ENCODE measurements at places on chromosomes 13 and 19.

DNA sequence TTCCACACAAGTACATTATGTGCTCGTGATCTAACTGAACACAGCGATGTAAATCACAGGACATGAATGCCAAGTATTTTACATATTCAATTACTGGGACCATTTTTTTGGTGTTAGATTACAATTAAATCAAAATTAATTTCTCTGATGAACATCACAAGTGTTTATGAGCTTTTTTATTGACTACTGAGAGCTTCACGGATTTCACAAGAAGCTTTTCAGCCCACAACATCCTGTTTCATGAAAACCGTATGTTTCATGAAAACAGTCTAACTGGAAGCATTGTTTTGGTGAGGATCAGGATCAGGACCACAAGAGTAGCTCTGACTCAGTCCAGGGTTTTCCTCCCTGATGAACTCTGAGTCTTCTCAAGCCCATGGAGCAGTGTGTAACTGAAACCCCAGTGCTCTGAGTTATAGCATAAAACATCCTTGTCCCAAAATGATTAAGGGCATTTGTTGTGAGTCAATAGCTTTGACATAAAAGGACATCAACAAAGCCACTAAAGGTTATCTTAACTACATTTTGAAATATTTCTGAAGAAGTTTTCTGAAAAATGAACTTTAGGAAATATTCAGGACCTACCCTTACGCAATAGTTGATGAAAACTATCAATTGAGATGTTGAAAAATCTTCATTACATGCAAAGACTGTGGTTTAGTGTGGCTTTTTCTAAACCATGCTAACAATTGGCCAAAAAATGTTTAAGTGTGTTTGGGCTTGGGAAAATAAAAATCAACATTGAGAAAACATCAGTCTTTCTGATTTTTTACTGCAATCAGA lies 49.3 kb downstream of the UFM1 start:
- H3K27me3 ChIP-seq = peaks cover 2% of the 10 kb centered on the region
- H3K4me3 ChIP-seq = no peak overlapping the region
- H3K4me1 ChIP-seq = peaks cover 3% of the 10 kb centered on the region
- DNase-seq = no peak

DNA sequence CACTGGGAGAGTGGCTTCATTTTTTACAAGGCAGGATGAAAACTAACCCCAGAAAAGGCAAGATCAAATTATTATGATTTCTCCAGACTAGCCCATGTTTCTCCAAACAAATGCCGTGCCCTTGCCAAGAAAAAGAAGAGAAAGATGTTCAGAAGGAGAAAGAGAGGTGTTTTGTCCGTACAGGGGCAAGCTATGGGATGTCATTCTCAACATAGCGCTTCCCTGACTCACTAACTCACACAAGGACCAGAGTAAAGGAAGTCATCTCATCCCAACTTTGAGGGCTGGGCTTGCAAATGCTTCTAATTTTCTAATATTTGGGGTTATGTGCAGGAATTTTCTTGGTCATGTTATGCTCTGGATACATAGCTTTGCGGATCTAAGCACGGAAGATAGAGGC lies 224.2 kb upstream of the MAB21L1 start:
- no peak overlapping the region for H3K4me3 ChIP-seq
- no peak for DNase-seq
- no peak overlapping the region for H3K27ac ChIP-seq
- no peaks in the 10 kb centered on the region for H3K27me3 ChIP-seq
- no peaks in the 10 kb centered on the region for H3K4me1 ChIP-seq

- H3K4me3 ChIP-seq = peak overlapping the region; percentile 67
- peaks cover 1% of the 10 kb centered on the region for H3K27me3 ChIP-seq
- peak; percentile 86 for DNase-seq
- peaks cover 12% of the 10 kb centered on the region for H3K36me3 ChIP-seq
- peaks cover 68% of the 10 kb centered on the region for H3K4me1 ChIP-seq
- H3K27ac ChIP-seq = peak overlapping the region; percentile 86
Measured at GRCh38 chr19:18416778-18417249, 2.4 kb upstream of the SSBP4 start.

DNA sequence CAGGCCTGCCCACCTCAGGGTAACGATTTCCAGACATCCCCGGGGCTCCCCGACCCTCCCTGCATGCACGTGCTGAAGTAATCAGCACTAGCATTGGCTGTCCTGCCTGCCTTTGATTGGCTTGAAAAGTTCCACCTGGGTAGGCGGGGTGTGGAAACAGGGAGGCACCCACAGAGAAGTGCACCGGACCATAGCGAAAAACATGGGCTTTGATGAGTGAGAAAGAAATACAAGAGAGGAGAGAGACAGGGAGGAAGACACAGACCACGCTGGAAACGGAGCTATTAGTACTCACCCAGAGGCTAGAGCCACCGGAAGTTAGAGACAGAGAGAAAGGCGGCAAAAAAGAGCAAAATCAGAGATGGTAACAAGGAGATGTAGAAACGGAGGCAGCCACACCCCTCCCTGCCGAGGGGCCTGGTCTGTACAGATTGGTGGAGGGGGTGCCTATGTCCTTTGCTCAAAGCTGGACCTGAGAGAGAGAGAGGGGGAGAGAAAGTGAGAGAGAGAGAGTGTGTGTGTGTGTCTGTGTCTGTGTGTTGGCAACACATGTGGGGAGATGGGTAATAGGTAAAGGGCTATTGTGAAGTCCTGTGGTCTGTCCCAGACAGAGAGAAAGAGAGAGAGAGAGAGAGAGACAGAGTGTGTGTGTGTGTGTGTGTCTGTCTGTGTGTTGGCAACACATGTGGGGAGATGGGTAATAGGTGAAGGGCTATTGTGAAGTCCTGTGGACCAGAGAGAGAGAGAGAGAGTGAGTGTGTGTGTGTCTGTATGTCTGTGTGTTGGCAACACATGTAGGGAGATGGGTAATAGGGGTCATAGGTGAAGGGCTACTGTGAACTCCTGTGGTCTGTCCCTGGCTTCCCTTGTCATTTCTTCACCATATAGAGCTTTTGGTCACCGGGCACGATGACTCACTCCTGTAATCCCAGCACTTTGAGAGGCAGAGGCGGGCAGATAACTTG lies 2.9 kb downstream of the CGB3 start:
- H3K36me3 ChIP-seq = no peaks in the 10 kb centered on the region
- peaks cover 39% of the 10 kb centered on the region for H3K4me1 ChIP-seq
- H3K27ac ChIP-seq = peak overlapping the region; percentile 2
- peaks cover 11% of the 10 kb centered on the region for H3K27me3 ChIP-seq

GRCh38 chr13:42660333-42660965 lies 86.5 kb downstream of the TNFSF11 start:
- DNase-seq = no peak
- H3K36me3 ChIP-seq = no peaks in the 10 kb centered on the region
- no peak overlapping the region for H3K27ac ChIP-seq
- peaks cover 31% of the 10 kb centered on the region for H3K27me3 ChIP-seq
- no peak overlapping the region for H3K4me3 ChIP-seq

DNA sequence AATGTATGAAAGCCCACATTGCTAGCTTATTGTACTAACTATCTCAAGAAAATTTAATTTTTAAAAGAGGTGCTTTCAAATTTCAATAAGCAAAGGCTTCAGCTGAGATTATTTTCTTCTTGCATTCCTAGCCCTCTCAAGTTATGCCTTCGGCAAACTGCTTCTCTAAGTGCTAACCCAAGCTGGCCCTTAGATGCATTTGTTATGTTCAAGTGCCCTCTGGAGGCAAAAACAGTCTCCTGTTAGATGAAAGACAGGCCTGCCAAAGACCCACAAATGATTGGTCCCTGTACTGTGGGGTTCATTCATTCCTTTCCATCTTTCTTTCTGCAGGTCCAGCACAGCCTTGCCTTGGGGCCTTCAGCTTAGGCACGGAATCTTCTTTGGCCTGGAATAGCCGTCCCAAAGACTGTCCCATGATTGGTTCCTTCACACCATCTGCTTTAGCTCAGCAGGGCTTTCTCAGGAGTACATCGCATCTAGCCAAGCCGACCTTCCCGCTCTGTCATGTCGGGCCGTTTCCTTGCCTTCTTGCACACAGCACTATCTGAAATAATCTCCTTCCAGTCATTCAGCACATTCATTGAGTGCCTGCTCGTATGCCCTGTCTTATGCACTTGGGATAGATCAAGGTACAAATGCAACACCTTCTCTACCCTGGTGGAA lies 26.4 kb upstream of the TPTE2 start:
- H3K4me1 ChIP-seq = peaks cover 22% of the 10 kb centered on the region
- H3K27me3 ChIP-seq = peaks cover 8% of the 10 kb centered on the region
- H3K36me3 ChIP-seq = peaks cover 4% of the 10 kb centered on the region
- DNase-seq = peak; percentile 59
- peak overlapping the region; percentile 93 for H3K27ac ChIP-seq
- peak overlapping the region; percentile 76 for H3K4me3 ChIP-seq

GRCh38 chr19:48544856-48545750 lies 6.9 kb upstream of the SULT2B1 start:
- no peak overlapping the region for H3K27ac ChIP-seq
- H3K27me3 ChIP-seq = no peaks in the 10 kb centered on the region
- no peaks in the 10 kb centered on the region for H3K4me1 ChIP-seq
- no peak overlapping the region for H3K4me3 ChIP-seq
- H3K36me3 ChIP-seq = no peaks in the 10 kb centered on the region

GRCh38 chr13:34421347-34421719 lies 520.7 kb upstream of the NBEA start:
- no peaks in the 10 kb centered on the region for H3K4me1 ChIP-seq
- no peaks in the 10 kb centered on the region for H3K27me3 ChIP-seq
- no peak for DNase-seq

DNA sequence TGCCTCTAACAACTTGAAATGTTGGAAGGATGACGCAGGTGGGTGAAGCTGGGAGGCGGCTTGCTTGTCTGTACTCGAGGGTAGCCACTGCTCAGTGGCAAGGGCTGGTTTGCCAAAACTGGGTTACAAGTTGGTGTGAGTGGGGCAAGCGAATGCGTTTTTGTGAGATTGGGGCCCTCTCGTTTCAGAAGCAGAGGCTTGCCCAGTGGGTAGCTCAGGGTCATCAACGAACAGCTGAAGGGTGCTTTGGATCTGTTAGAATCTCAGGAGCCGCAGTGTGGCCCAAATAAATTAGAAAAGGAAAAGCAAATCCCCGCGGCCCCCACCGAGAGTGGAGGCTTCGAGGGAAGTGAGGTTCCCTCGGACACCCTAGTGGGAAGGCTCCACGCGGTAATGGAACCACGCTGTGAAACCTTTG lies 7.3 kb downstream of the ATP4B start:
- H3K36me3 ChIP-seq = peaks cover 6% of the 10 kb centered on the region
- no peak overlapping the region for H3K27ac ChIP-seq

- no peak overlapping the region for H3K4me3 ChIP-seq
- DNase-seq = no peak
- H3K4me1 ChIP-seq = no peaks in the 10 kb centered on the region
- H3K27ac ChIP-seq = no peak overlapping the region
- H3K27me3 ChIP-seq = no peaks in the 10 kb centered on the region
Measured at GRCh38 chr13:78820541-78820940, 161.6 kb upstream of the OBI1 start.

DNA sequence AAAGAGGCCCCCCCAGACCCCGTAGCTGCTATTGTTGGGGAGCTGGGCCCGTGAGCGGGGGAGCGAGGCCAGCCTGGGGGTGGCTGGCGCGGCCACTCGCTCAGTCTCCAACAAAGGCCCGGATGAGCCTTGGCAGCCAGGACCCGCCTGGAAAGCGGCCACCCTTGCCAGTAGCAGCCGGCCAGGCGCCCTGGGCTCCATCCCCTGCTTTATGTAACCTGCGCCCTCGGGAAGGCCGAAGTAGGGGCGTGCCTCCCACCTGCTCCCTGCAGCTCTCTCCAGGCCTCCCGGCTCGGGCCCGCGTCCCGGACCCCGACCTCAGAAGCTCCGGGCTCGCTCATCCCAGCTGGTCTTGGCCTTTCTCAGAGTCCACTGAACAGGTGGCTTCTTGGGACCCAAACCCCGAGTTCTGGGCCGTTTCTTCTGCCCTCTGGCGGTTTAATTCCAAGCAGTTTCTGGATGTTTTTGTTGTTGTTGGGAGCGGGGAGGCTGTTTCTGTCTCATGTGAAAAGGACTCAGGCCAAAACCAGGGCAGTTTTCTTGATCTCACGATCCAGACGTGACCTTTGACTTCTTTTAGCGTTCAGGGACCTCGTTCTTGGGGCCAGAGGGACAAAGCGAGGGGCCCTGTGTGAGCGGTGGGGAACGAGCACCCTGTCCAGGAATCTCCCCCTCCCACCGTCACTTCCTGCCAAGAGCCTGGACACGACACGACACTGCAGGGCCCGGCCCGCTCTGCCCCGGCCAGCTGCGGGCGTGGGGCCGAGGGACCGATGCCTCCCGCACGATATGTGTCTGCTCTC lies 1.2 kb downstream of the CDC34 start:
- peaks cover 10% of the 10 kb centered on the region for H3K36me3 ChIP-seq
- no peaks in the 10 kb centered on the region for H3K27me3 ChIP-seq
- H3K4me3 ChIP-seq = peak overlapping the region; percentile 82
- DNase-seq = peak; percentile 63

DNA sequence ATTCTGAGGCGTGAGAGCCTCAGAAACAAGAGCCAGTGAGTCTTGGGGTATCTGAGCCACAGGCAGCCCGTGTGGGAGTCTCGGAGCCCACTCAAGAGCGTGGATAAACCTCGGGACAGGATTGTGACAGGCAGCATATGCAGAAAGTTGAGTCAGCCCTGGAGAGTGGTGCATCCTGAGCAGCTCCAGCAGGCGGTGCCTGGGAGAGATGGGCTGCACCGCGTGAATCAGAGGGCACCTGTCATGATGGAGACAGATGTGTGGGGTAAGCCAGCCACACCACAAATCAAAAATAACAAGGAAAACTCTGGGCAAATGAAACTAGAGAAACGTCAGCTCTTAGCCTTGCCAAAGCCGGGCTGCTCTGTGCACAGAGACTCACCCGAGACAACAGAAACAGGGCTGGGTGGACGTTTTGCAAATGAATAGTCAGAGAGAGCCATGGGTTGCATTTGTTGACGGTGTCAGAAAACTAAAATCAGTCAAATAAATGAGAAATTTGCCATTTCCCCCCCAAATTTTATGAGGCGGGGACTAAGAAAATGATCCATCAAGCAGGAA lies 30.0 kb upstream of the POP4 start:
- H3K4me3 ChIP-seq = no peak overlapping the region
- no peak overlapping the region for H3K27ac ChIP-seq
- no peaks in the 10 kb centered on the region for H3K4me1 ChIP-seq
- no peaks in the 10 kb centered on the region for H3K36me3 ChIP-seq
- peaks cover 39% of the 10 kb centered on the region for H3K27me3 ChIP-seq
- no peak for DNase-seq

DNA sequence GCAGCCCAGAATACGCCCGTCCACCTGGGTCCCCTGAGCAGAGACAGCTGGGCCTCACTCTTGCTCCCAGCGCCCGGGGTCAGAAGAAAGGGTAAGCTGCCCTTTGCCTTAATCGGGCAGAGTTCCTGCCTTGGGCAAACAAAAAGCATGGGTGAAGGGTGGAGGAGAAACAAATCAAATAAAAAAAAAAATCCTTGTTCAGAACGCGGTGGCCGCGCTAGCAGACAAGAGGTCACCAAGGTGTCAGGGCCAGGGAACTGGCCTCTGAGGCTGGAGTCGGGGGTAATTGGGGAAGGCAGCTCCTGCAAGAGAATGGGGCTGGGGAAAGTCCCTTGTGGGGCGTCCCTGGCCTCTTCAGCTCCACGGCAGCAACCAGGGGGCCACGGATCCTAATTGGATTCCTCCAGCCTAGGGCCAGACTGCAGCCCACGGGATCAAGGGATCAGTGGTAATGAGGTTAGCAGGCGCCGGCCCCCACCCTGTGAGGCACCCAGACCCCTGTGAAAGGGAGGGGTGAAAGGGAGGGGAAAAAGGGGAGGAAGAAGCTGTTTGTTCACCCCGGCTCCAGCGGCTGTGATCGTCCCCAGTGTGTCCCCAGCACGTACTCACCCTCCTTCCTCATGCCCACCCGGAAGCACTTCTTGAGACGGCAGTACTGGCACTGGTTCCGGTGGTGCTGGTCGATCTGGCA lies 5.5 kb downstream of the NR2F6 start:
- H3K27me3 ChIP-seq = peaks cover 10% of the 10 kb centered on the region
- peaks cover 4% of the 10 kb centered on the region for H3K4me1 ChIP-seq
- H3K27ac ChIP-seq = no peak overlapping the region
- no peaks in the 10 kb centered on the region for H3K36me3 ChIP-seq

Measured in activated CD8-positive, alpha-beta T cell treated with anti-CD3 and anti-CD28 coated beads, Interleukin-2, amount 10 ng/mL, durations not matched to agents 7 days and 5 days (primary cell).